ENCODE measurements at places on chromosomes 7 and 10. TPM values are rescaled to one million over a fixed set of nuclear protein-coding genes. Genes with fewer than 3 reads are reported as not detected.

ACHE gene
- 7.3 TPM for total RNA-seq

DNA sequence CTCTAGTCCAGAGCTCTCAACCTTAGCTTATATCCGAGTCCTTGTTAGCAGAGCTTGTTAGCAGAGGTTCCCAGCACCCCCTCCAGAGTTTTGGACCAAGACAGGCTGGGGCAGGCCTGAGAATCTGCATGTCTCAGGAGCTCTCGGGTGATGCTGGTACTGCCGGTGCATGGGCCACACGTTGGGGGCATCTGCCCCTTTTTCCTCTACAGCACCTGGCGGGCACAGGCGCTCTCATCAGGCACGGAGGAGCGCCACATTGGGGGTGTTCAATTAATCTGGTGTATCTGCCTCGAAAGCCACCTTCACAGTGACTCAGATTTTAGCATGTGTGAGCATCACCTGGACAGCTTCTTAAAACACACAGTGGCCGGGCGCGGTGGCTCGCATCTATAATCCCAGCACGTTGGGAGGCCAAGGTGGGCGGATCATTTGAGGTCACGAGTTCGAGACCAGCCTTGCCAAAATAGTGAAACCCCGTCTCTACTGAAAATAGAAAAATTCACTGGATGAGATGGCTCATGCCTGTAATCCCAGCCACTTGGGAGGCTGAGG, 117.7 kb downstream of the ELFN1 start:
- DNase-seq = no peak

DNA sequence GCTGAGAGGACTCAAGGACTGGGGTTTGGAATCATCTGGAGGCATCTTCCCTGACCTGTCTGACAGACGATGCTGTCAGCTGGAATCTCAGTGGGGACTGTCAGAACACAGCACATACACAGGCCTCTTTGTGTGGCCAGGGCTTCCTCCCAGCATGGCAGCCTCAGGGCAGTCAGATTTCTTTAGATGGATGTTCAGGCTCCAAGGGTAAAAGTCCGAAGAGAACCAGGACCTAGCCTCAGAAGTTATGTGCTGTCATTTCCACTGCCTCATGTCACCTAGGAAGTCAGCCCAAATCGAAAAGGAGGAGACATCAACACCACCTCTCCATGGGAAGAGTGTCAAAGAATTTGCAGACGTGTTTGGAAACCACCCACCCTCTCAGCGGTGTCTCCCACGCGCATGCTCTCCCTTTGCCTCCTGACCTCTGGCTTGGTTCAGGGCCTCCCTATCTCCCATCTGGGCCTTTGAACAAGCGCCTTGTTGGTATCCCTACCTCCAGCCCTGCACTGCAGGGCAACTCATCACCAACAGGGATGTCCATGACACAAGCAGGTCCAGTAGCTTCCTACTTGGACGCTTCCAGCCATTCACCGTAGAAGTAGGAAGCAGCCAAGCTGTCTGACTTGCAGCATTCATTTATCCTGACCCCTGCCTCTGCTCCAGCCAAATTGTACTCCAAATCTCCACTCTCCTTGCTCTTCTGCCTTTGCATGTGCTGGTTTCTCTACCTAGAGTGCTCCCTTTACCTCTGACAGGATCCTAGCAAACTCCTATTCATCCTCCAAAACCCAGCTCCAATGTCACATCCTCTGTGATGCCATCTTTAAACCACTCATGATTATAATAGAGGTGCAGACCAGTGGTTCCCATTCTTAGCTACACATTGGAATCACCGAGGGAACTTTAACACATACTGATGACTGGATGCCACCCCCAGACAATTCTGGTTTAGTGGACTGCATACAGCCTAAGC, 121.6 kb downstream of the OAT start:
- no peak for DNase-seq

DNA sequence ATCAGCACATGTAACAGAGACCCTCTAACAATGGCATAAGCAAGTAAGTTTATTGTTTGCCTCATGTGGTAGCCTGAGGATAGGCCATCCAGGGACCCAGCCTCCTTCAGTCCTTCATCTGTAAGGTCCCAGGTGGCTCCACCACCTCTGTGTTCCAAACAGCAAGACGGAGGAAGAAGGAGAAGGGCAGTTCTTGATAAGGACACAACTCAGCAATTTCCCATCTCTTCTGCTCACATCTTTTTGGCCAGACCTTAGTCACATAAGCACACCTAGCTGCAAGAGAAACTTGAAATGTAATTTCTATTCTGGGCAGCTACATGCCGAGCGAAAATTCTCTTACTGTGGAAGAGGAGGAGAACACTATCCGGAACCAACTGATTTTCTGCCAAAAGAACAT, 33.9 kb downstream of the DCLRE1A start:
- DNase-seq = no peak

GRCh38 chr7:98398567-98399372, 2.1 kb downstream of the BAIAP2L1 start:
- no peak for DNase-seq

DNA sequence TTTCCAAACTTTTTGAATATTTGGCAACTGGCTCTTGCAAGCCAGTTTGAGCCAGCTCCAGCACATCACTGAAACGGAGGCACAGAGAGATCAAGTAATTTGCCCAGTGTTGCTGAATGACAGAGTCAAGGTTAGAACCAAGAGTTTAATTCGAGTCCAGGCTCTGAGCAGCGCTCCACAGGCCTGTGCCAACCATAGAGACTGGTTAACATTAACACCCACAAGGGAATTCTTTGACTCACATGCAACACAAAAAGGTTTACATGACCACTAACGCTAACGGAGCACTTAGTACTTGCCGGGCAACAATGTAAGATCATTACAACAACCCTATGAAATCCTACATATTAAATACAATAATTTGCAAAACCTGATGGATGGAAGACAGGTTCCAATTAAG, 1.5 kb downstream of the RGS10 start:
- DNase-seq = no peak

- no peak for DNase-seq
Measured at GRCh38 chr10:80265740-80266512, 23.5 kb downstream of the MAT1A start.

NT5C3A gene
- total RNA-seq = 26.5 TPM

- no peak for DNase-seq
Measured at GRCh38 chr10:59854571-59854970, 51.8 kb downstream of the CCDC6 start.

TFEC gene
- total RNA-seq = 0.33 TPM

WNT2 gene
- not detected for total RNA-seq

MKX gene
- 1.6 TPM for total RNA-seq

DNA sequence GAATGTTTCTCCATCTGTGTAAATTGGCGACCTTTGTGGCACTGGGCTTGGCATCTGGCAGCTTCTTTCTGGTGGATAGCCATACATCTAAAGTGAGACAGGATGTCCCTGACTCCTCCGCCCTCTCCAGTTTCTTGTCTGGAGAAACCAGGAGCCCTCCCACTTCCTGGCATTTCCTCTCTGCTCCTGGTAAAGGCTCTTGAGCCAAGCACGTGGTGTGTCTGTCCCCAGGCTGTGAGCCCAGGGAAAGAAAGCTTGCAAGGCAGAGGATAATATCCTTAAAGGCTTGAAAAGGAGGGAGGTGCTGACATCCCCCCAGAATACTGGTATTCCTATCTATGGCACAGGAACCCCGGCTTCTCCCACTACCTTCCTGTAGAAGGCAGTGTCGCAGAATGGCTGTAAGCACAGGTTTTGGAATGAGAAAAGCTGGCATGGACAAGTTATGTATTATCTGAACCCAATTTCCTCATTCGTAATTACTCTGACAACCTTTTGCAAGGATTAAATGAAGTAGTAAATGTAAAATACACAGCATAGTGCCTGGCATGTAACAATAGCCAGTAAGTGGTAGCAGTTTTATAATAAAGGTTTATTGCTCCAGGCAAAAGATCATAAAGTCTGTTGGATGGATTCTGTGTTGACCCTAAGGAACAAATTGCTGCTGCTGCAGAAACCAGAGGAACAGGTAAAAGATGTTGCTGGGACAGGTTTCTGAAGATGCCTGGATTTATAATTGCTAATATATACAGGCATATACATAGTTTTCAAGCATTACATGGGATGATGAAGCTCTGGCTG, 11.8 kb upstream of the ACSL5 start:
- peak; percentile 23 for DNase-seq

GRCh38 chr7:125828153-125828700, 898.6 kb upstream of the POT1 start:
- no peak for DNase-seq

- DNase-seq = no peak
Measured at GRCh38 chr10:34576797-34577196, 238.3 kb downstream of the PARD3 start.

GRCh38 chr10:6014241-6014761, 37.0 kb upstream of the IL15RA start:
- peak; percentile 74 for DNase-seq

CPA2 gene
- 4,381 TPM for total RNA-seq

DNA sequence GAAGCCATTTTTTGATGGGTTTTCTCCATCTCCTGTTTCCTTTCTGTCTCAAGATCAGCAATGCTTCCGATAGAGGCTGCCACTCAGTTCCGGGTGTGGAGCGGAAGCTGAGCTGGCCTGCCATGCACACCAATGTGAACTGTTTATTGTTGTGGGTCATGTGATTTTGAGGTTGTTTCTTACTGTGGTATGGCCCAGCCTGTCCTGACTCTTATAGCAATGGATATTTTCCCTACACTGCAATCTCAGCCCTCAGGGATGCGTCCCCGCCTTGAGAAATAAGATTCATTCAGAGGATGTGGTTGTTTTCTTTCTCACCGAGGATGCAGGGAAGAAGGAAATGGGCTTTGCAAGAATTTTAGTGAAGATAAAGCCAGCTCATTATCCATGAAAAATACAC, 134.7 kb downstream of the PFKFB3 start:
- no peak for DNase-seq
